Dorsolateral prefrontal cortex (tissue), 122 donors: ENCODE measurements at places on chromosomes 16 and 17. TPM values are rescaled to one million over a fixed set of nuclear protein-coding genes. Genes with fewer than 3 reads are reported as not detected.
A peak's percentile ranks its signal among the peaks of the same experiment; 100 is the strongest.

DNA sequence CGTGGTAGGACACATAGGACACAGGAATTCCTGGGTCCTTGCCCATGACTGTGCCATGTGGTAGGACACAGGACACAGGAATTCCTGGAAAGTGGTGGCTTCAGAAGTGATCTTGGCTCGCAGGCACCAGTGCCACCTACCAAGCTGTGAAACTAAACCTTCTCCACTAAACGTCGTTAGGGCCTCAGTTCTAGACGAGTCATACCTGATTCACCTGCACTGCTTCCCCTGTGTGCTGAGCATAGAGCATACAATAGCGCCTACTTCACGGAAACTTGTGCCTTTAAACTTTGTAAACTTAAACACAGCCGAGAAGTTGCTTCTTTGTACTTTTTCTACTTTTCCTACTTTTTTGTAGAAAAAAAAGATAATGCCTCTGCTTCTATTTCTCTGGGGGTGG lies 4.8 kb downstream of the SOX8 start:
- DNase-seq, result no peak

GRCh38 chr16:65122724-65123395 lies 997 bp upstream of the CDH11 start:
- DNase-seq, result no peak

TMC7 gene
- 22.7 TPM for total RNA-seq

- no peak for DNase-seq
Observed at GRCh38 chr17:1379930-1380313, 20.1 kb downstream of the YWHAE start.

- peak; percentile 19 for DNase-seq
Observed at GRCh38 chr17:80107231-80108021, 6.0 kb downstream of the GAA start.

CHRNE gene
- 1.2 TPM for total RNA-seq

PITPNC1 gene
- 57.5 TPM for total RNA-seq

- DNase-seq, result no peak
Observed at GRCh38 chr16:57386381-57386951, 14.2 kb downstream of the CX3CL1 start.

KRTAP9-2 gene
- total RNA-seq, result not detected

DNA sequence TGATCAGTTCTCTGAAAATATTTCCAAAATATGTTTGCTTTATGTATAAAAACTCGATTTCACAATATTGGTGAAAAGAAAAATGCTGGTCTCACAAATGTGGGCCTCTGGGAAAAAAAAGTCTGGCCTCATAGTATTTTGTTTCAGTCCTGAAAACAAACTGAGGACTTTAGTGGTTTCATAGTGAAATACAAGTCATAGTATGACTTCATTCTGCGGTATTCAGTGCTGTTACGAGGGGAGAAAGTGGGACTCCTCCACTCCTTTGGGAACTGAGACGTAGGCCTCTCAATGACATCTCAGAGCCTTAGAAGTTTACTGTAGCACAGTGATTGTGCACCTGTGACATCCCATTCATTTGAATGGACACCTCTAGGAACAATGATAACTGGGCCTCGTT lies 56.0 kb downstream of the CYB561 start:
- DNase-seq, result no peak

CHP2 gene
- total RNA-seq, result not detected

DNA sequence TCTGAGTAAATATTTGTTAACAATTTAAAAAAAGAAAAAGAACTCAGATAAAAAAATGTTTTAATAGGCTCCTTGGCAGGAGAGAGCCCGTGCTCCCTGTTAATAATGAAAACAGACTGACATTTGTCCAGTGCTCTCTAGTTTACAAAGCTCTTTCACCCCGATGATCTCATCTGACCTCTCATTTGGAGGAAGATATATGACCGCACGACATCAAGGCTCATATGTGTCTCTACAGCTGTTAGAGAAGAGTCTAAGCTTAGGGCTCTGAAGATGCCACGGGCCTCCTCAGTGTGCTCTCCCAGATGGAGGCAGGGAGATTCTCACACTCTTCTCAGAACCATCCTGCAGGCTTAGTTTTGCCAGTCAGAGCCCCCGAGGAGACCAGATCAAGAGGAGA lies 280.8 kb upstream of the IRX5 start:
- no peak for DNase-seq

MARF1 gene
- 130 TPM for total RNA-seq

- no peak for DNase-seq
Observed at GRCh38 chr16:11909653-11910545, 5.9 kb downstream of the GSPT1 start.

HSBP1 gene
- 105 TPM for total RNA-seq

YPEL3 gene
- 228 TPM for total RNA-seq

GRCh38 chr17:38606646-38607611 lies 1.2 kb upstream of the SRCIN1 start:
- peak; percentile 86 for DNase-seq

TMEM132E gene
- 13.7 TPM for total RNA-seq

DNA sequence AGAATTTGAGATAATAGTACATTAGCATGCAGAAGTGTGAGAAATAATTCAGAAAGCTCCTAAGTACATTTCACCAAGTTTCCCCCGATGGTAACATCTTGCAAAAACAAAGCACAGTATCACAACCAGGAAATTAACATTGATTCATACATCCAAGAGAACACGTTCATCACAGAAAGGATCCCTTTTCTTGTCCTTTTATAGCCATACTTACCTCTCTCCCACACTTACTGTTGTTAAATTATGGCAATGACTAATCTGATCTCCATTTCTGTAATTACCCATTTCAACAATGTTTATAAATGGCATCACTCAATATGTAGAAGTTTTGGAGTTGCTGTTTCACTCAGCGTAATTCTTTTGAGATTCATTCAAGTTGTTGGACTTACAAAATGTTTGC lies 1260.0 kb downstream of the CDH8 start:
- no peak for DNase-seq

DNA sequence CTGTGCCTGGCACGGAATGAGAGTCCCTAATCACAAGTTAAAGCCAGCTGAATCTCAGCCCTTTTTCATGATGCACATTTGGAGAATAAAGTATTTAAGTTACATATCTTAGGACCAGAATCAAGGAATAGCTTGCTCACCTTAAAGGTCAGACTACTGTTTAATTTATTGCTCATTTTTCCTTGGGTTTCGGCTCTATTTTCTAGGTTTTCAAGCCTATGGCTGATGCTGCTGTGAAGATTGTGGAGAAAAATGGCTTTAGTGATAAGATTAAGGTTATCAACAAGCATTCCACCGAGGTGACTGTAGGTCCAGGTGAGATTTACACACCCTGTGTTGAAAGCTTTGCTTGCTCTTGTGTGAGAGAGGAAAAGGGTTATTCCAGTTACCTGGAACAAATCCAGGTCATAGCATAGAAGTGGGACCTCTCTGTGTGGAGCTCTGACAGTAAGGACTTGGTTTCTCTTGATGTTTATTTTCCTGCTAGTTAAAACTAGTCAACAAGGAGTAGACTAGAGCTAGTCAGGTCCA lies 18.1 kb downstream of the PRMT7 start:
- DNase-seq, result no peak

DNA sequence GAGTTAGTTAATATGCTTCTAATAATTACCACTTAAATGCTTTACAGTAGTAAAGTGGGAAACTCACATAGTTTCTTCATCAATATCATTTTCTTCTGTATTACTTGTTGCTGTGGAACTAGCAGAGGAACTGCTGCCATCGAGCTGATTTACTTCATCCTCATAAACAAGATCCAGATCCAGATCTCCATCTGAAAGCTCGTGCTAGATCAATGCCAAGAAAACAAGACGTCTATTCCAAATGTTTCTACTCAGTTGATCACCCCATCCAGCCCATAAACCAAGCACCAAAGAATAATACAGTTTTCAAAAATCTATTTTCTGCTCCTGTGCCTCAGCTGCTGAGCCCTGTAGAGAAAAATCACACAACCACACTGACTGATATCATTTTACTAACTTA lies 59.1 kb downstream of the TRIM37 start:
- DNase-seq, result no peak

DNA sequence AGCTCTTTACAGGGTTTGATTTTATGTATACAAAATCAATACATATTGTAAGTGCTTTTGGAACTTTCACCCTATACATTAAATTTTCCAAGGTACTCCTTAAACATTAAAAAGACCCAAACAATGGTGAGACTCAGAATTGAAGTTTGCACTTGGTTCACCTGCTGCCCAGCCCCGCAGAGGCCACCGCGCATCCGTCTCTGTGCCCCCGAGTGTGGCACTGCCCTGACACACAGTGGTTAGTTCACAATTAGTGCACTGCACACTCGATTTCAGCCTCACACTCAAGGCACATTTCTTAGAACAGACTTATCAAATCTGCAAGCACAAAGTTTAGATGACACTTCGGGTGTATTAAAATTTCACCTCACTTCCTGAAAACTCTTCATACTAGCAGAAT lies 38.3 kb downstream of the USP7 start:
- no peak for DNase-seq

- DNase-seq, result no peak
Observed at GRCh38 chr16:55710466-55710865, 54.7 kb downstream of the SLC6A2 start.

DNA sequence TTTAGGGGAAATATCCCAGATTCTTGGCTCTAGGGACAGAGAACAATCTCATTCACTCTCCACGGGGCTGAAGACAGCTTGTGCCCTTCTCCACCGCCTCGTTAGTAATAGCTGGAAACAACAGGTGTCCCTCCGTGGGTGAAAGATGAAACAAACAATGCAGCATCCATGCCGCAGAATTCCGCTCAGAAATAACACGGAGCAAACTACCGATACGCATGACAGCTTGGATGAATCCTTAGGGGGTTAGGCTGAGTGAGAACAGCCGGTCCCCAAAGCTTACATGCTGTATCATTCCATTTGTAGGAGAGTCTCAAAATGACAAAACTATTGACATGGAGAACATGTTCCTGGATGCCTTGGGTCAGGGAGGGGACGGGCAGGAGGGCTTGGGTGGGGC lies 29.4 kb upstream of the CACNG1 start:
- DNase-seq, result no peak

- DNase-seq, result no peak
Observed at GRCh38 chr17:18163547-18163946, 20.1 kb upstream of the ALKBH5 start.

- no peak for DNase-seq
Observed at GRCh38 chr17:82789051-82789592, 37.3 kb downstream of the TBCD start.

MYH8 gene
- total RNA-seq, result not detected

- no peak for DNase-seq
Observed at GRCh38 chr17:28892024-28892423, 5.5 kb downstream of the FLOT2 start.

GRCh38 chr16:50521246-50521900 lies 26.8 kb upstream of the NKD1 start:
- no peak for DNase-seq

SLC2A4 gene
- 1.9 TPM for total RNA-seq

DNA sequence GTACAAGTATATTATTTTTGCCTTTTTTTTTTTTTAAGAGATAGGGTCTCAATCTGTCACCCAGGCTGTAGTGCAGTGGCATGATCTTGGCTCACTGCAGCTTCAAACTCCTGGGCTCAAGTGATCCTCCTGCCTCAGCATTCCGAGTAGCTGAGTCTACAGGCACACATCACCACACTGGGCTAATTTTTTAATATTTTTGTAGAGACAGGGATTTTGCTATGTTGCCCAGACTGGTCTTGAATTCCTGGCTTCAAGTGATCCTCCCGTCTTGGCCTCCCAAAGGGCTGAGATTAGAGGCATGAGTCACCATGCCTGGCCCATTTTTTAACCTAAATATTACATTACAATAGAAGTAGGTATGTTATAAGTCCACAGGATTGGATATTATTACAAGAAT lies 3.2 kb downstream of the TERB1 start:
- no peak for DNase-seq

GRCh38 chr17:68584581-68585303 lies 16.4 kb downstream of the FAM20A start:
- no peak for DNase-seq

- no peak for DNase-seq
Observed at GRCh38 chr16:88289561-88289960, 93.2 kb upstream of the ZNF469 start.

IRF8 gene
- total RNA-seq, result 10.6 TPM

GRCh38 chr16:15980329-15980728 lies 30.9 kb downstream of the ABCC1 start:
- no peak for DNase-seq

DNA sequence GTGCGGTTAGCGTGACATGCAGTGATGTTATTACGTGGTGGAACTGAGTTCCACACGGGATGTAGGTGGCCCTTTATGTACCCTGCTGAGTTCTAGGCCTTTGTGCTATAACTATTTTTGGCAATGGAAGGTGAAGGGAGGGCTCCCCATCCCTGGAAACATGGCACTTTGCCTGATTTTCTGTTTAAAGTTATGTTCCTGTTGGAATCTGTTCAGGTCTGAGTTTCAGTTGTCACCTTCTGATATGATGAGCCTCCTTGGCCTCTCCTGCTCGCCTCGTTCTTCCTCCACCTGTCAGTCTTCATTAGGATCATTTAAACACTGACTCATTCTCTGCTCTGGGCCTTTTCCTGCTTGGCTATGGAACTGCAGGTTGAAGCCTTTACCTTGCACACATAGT lies 200.6 kb downstream of the FTO start:
- DNase-seq, result no peak

DNA sequence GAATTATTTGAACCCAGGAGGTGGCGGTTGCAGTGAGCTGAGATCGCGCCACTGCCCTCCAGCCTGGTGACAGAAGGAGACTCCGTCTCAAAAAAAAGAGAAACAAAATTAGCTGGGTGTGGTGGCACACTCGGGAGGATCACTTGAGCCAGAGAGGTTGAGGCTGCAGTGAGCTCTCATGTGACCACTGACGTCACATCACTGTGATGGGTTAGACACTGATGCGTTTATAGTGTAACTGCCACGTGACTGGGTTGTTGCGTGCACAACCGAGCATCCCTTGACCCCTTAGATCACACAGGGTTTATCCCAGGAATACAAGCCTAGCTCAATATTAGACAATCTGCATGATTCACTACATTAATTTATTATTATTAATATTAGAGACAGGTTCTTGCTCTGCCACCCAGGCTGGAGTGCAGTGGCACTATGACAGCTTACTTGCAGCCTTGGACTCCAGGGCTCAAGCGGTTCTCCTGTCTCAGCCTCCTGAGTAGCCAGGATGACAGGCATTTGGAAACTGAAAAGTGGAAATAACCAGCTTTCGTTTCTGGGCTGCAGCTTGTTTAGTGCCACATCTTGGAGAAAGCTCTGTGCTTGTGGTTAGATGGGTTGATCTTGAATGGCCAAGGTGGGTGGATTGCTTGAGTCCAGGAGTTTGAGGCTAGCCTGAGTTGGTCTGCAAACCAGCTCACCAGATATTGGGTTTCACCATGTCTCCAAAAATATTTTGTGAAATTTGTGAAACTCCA lies 26.4 kb upstream of the ABR start:
- DNase-seq, result no peak

PERCC1 gene
- not detected for total RNA-seq

BCL6B gene
- total RNA-seq, result 3.1 TPM

GRCh38 chr16:50448522-50448921 lies 79.7 kb upstream of the BRD7 start:
- no peak for DNase-seq

- peak; percentile 40 for DNase-seq
Observed at GRCh38 chr16:30570636-30571444, 674 bp downstream of the ZNF688 start.
